Left lobe of liver (tissue), 2 donors: ENCODE measurements at places on chromosomes 11 and 22.

DNA sequence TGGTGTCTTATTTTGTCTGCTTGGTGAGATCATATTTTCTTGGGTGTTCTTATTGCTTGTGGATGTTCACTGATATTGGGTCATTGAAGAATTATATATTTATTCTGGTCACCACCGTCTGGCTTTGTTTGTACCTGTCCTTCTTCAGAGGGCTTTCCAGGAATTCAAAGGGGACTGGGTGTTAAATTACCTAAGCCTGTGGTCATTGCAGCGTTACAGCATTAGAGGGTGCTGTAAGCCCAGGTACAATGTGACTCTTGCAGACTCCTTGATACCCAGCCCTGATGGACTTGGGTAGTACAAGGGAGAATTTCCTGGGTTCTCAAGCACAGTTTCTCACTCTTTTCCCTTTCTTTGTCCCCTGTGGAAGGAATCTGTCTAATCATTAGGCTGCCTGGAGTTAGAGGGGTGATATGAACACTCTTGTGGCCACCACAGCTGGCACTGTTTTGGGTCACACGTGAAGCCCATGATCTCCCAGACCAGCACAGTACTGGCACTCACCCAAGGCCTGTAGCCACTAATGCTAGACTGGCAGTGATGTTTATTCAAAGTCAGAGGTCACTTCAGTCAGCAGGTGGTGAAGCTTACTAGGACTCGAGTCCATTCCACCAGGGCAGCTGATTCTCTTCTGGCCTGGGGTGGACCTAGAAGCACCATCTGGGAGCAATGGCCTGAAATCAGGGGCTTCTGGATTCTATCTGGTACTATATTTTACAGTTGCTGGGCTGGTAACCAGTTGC is 56.1 kb upstream of the NARS2 start:
- DNase-seq, result no peak

GRCh38 chr22:46429325-46429853 is 93.9 kb downstream of the TRMU start:
- DNase-seq, result no peak

DNA sequence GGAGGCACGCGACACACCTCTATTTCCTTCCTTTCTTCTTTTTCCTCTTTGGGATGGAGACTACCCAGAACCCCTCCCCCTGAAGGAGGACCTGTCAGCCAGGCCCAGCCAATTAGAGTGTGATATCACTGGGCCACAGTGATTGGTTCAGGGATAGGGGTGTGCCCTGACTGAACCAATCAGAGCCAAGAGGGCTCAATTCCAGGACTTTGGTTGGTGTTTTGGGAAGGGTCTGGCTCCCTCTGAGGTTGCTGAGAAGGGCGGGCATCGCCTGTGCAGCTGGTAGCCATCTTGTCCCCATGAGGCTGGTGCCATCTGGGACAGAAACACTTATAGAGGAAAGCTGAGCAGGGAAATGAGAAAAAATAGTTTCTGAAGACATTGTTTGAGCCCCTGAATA is 71.4 kb downstream of the CHST1 start:
- DNase-seq, result no peak

GRCh38 chr11:10012068-10012467 is 282.0 kb downstream of the SBF2 start:
- DNase-seq, result no peak

DNA sequence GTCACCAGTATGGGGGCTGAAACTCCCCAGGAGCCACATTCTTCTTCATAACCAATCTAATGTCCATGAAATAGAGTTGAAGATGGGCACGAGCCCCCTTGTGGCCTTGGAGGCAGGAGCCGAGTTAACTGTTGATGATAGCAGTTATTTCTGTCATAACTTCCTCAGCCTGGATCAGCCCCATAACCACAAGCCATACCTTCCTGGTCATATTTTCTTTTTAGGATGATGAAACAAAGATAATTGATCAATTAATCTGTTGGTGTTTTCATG is 65.0 kb upstream of the TTC12 start:
- no peak for DNase-seq

DNA sequence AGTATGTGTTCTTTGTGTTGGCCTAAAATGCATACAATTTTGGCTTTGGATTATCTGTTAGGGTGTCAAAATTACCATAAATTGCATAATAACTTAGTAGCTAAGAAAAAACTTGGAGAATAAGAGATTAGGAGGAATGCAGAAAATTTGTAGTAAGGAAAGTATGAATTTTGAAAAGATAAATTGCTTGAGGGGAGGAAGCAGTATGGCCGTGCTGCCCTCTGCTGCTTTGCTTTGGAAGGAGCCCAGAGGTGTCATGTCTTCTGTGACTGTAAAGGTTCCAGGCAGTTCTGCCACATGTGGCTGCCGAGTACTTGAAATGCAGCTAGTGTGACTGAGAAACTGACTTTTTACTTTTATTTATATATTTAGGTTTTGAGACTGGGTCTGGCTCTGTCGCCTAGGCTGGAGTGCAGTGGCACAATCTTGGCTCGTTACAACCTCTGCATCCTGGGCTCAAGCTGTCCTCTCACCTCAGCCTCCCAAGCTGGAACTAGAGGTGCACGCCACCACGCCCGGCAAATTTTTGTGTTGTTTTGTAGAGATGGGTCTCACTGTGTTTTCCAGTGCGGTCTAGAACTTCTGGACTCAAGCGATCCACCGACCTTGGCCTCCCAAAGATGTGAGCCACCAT is 1.8 kb downstream of the ADSL start:
- DNase-seq, result no peak

GRCh38 chr11:119461229-119461963 is 38.4 kb upstream of the THY1 start:
- DNase-seq, result no peak

DNA sequence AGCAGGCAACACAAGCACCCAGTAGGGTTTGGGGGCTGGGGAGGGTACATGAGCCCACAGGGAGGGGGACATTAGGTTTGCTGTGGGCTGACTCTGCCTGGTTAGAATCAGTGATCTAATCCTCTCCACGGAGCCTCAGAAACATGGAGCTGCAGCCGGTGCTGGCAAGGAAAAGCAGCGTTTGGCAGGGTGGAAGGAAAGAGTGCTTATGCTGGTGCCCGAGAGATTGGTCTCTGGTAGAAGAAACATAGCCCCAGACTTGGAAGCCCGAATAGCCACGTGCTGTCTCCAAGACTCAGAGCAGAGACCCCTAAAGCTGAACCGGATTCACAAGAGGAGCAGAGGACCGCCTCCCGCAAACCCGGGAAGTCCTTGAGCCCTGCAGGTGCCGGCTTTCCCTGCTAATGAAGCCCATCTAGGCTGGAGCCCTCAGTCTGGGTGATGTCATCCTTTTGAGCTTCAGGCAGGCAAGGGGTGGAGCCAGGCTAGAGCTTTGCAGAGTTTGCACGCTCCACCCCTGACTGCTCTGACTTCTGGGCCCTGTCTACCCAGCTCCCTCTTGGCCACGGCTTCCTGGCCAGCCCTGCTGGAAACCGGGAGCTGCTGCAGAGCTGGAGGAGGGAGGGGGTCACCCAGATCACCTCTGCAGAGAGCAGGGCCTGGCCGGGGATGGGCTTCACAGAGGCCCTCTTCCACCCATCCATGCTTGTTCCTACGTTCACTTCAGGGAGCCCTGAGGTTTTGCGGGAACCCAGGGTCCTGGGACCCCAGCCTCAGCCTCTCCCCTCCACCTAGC is 35.0 kb upstream of the JAM3 start:
- DNase-seq, result peak; percentile 51

GRCh38 chr22:33579448-33580093 is 340.7 kb downstream of the LARGE1 start:
- DNase-seq, result peak; percentile 72

DNA sequence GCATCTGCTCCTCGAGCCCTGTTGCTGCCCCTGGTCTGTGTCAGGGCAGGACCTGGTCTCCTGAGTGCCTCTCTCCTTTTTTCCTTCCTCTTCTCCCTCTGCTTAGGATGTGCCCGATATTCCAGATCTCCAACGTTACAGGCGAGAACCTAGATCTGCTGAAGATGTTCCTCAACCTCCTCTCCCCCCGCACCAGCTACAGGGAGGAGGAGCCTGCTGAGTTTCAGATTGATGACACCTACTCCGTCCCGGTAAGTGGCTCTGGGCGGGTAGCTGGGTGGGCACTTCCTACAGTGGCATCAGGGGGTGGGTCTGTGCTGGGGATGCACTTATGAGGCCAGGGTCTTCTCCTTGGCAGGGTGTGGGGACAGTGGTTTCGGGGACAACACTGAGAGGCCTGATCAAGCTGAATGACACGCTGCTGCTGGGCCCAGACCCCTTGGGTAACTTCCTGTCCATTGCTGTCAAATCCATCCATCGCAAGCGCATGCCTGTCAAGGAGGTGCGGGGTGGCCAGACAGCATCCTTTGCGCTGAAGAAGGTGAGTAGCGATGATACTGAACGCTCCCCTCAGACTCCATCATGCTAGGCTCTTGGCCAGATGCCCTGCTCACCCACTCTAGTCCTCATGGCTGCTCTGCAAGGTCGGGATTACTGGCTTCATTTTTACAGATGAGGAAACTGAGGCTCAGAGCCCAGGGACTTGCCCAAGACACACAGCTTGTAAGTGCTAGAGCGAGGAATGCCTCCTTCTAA is 20.3 kb downstream of the GTPBP1 start:
- no peak for DNase-seq

DNA sequence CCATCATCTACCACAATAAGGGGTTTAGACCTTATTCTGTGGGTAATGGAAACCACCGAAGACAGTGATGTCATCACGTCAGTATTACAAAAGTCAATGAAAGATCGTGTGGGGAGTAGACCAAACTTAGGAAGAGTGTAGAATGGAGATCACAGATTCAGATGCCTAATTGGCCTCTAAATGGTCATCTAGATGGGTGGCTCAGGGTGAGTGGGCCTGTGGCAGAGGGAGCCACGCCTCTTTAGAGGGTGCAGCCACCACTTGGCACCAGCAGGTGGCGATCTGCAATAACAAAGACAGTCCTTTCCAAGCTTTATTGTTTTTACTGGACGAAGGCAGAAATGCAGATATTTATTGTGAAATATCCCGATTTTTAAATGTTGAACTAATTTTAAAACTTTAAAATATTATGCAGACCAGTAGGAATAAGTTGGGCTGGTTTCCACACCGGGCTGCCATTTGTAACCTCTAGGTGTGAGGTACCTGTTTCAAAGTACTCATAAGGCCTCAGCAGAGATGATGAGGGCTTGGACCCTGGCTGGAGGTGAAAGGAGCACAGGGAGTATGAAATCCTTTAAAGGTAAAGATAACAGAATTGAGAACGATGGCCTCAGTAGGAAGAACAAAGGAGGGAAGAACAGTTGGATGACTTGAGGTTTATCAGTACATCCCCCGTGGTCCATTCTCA is 222.0 kb downstream of the DBX1 start:
- DNase-seq, result no peak

- DNase-seq, result no peak
Measured at GRCh38 chr11:69718147-69718546, 14.3 kb upstream of the FGF19 start.

DNA sequence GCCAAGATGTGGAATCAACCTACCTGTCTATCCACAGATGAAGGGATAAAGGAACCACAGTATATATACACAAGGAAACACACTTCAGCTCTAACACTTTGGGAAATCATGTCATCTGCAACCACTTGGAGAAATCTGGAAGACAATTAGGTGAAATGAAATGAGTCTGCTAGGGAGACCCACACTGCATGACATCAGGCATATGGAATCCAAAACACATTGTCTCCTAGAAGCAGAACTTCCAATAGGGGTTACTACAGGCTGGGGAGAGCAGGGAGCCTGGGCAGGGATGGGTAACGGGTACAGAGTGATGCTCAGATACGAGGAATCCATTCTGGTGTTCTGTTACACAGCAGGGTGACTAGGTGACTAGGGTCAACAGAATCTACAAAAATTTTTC is 18.3 kb downstream of the RGL4 start:
- DNase-seq, result no peak

- DNase-seq, result peak; percentile 35
Measured at GRCh38 chr11:2522631-2523255, 77.9 kb downstream of the KCNQ1 start.

- no peak for DNase-seq
Measured at GRCh38 chr11:79377406-79377805, 63.4 kb downstream of the TENM4 start.

DNA sequence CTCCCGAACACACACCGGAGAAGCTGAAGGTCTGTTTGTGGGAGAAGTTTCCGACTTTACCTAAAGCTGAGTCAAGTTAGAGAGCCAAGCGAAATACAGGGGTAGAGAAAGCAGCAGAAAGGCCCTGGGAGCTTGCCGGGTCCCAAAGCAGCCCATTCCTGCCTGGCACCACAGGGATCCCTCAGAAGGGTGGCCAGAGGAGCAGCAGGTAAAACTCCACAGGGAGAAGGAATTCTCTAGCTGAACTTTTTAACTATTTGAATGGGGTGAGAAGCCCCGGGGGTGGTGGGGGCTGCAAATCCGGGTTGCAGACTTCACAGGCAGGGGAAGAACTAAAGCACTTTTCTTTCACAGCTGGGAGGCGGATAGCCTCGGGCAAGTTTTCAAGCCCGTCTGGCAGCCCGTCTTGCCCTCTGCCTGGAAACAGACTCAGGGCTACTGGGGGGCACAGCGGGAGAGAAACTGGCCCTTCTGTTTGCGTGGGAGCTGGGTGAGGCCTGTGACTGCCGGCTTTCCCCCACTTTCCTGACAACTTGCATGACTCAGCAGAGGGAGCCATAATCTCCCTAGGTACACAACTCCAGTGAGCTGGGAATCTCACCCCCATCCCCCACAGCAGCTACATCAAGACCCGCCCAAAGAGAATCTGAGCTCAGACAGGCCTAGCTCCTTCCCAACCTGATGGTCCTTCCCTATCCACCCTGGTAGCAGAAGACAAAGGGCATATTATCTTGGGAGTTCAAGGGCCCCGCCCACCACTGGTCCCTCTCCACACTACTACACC is 311.0 kb downstream of the SBF2 start:
- no peak for DNase-seq

DNA sequence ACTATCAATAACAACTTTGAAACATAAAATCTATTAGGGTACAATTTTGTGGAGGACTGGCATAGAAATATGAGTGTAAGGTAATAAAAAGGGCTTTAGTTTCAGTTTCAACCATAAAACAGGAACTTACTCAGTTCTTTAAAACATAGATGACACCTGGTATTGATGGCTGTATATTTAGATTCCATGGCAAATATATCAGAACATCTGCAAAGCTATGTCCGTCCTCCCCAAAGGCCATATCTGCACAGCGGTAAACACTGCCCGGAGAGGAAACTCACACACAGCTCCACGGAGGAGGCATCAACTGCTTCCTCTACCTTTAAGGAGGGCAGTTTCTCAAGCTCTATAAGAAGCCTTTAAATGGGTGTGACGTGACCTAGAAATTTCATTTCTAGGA is 993.3 kb downstream of the BRD1 start:
- DNase-seq, result no peak

GRCh38 chr11:69301081-69301454 is 7.1 kb downstream of the MYEOV start:
- DNase-seq, result no peak
